T1000 (cell line): ENCODE measurements at places on chromosomes 12 and 14.

DNA sequence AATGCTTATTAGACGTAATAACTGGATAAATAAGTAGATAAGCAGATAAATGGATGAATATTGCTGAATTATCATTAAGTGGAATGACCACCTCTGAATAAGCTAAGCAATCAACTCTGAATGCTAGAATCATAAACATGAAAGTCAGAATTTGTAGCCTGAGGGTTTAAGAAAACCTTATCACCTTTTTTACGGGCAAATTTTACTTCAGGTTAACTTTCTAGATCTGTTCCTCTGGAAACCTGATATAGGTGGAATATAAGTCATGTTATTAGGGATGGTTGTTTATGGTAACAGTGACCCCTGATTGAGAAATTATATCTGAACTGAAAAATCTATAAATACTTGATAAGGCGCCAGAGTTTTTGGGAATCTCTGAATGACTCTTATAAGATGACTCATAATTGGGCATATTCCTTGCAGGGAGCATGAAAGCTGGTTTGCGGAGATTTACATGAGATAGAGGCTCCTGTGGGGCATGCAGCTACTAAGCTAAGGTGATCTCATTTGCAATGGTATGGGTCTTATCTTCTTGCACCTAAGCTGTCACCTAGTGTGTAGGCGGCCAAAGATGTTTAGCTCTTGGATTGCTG, 12.1 kb downstream of the SPX start:
- no peak for DNase-seq

- DNase-seq = no peak
Measured at GRCh38 chr12:46660276-46660675, 165.5 kb downstream of the SLC38A4 start.

DNA sequence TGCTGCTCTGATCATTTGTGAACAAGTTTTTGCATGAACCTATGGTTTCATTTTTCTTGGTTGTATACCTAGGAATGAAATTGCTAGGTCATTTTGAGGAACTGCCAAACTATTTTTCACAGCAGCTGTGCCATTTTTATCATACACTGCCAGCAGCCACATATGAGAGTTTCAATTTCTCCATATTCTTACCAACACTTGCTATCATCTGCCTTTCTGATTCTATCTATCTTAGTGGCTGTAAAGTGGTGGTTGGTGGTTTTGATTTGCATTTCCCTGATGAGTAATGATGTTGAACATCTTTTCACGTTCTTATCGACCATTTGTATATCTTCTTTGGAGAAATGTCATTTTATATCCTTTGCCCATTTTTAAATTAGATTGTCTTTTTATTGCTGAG, 146.1 kb downstream of the C12orf75 start:
- no peak for DNase-seq

DNA sequence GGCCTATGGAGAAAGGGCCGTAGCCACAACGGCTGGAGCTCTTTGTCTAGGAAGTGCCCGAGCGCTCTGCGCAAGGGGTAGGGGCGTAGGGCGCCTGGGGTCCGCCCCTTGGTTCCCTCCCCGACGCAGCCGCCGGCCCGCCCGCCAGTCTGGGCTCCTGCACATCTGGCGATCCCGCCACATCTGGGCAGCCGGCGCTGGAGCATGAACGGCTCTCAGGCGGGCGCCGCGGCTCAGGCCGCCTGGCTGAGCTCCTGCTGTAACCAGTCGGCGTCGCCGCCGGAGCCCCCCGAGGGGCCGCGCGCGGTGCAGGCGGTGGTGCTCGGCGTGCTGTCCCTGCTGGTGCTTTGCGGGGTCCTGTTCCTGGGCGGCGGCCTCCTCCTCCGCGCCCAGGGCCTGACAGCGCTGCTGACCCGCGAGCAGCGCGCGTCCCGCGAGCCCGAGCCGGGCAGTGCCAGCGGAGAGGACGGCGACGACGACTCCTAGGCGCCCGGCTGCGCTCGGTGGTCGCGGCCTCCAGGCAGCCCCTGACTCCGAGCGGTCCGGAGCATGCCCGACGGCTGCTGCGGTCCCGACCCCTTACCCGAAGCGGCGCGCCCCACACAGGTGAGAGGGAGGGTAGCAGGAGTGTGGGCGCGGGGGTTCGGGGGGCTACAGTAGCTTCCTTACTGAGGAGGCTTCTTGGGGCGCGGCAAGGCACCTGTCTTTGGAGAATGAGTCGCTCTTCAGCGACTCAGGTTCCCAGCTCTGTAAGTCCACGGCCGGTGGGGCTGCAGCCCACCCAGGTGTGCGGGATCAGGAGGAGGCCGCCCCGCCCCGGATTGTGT, at the start of gene SMIM41:
Gene SMIM41, plus strand, starts transcription at position 129 of the 827 bp plus-strand sequence. Its CDS starts 76 bp downstream, at position 205.
- no peak for DNase-seq

- no peak for DNase-seq
Measured at GRCh38 chr12:93653079-93653478, 24.1 kb upstream of the CRADD start.

DNA sequence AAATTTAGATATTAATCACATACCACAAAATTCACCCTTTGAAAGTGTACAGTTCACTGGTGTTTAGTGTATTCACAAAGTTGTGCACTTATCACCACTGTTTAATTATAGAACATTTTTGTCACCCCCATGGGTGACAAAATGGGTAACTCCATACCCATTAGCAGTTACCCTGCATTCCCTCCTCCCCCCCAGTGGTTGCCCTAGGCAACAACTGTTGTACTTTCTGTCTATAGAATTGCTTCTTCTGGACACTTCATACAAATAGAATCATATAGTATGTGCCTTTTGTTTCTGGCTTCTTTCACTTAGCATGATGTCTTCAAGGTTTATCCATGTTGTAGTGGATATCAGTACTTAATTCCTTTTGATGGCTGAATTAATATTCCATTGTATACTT, 52.7 kb downstream of the FBXO34 start:
- no peak for DNase-seq

- no peak for DNase-seq
Measured at GRCh38 chr14:58812050-58812910, 174.5 kb downstream of the DACT1 start.

GRCh38 chr12:120421701-120422100, 16.2 kb upstream of the COX6A1 start:
- DNase-seq = no peak

GRCh38 chr12:127500512-127501035, 766.4 kb upstream of the TMEM132C start:
- no peak for DNase-seq
